ENCODE measurements at places on chromosomes 2 and 18.

GRCh38 chr2:173187941-173188788 lies 112.5 kb downstream of the MAP3K20 start:
- DNase-seq: no peak

DNA sequence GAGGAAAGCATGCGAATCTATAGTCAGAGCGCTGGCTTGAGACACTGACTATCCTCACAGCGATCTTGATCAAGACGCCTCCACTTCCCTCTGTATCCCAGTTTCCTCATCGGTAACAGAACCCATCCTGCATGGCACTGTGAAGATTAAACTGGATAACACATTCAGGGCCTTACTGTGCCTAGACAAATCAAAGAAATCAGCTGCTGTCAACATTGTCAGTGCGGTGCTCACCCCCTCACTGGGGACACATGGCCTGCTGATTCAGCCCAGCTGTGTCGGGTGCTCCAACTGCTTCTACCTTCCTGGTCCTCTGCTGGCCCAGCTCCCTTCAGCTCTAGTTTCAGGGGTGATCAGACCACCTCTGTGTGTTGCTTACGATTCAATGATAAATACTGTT lies 268.6 kb upstream of the AGAP1 start:
- no peak for DNase-seq

GRCh38 chr2:121748202-121748601 lies 7.2 kb upstream of the TSN start:
- DNase-seq: no peak

DNA sequence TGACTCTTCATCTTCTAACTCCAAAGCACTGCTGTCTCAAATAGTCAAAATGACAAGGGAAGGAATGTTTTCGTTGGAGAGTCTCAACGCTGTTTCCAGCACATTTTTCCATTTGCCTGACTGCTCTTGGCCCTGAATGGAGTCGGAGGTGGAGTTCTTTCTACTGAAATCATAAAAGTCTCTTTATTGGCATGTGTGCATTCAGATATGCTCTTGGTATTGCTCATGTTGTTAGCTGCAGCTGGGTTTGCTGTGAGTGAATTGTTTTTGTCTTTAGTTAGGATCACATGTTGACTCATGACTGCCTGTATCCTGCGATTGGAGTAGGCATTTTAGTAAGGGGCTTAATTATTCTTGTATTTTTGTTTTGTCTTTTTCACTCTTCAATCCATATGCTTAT lies 16.8 kb downstream of the TMEM17 start:
- DNase-seq: no peak

GRCh38 chr2:240473211-240473610 lies 37.7 kb downstream of the GPC1 start:
- DNase-seq: no peak

DNA sequence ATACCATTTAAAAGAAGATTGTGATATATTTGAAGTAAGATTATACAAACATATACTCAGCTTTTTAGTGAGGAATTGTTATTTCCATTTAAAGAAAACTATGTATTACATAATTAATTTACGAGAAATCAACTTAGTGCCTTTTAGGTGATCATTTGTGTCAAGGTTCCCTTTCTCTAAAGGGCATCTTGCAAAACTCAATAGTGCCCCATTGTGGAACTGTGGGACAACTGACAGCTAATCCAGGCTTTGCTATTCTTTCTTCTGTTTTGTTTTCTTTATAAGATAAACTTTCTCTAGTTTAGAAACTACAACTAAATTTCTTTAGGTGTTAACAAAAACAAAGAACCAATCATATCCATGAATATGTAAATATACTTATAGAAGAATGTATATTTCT lies 24.3 kb upstream of the VIT start:
- DNase-seq: peak; percentile 34

GRCh38 chr18:42184685-42185477 lies 229.8 kb downstream of the PIK3C3 start:
- DNase-seq: no peak

- no peak for DNase-seq
Observed at GRCh38 chr2:106165029-106165428, 29.1 kb downstream of the UXS1 start.

DNA sequence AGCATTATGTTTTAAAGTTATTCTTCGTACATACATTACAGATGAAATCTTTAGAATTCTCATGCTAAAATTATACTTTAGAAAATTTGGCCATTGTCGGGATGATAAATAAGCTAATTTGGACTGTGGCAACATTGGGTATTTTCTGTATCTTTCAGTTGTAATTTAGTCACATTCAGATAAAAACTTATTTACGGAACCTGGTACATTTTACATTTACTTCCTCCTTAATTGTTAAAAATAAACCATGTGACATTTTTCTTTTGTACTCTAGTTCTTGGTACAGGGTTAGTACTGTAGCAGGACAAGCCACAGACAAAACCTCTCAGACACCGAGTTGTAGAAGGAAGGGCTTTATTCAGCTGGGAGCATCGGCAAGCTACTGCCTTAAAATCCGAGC lies 4.2 kb downstream of the CNDP2 start:
- no peak for DNase-seq

DNA sequence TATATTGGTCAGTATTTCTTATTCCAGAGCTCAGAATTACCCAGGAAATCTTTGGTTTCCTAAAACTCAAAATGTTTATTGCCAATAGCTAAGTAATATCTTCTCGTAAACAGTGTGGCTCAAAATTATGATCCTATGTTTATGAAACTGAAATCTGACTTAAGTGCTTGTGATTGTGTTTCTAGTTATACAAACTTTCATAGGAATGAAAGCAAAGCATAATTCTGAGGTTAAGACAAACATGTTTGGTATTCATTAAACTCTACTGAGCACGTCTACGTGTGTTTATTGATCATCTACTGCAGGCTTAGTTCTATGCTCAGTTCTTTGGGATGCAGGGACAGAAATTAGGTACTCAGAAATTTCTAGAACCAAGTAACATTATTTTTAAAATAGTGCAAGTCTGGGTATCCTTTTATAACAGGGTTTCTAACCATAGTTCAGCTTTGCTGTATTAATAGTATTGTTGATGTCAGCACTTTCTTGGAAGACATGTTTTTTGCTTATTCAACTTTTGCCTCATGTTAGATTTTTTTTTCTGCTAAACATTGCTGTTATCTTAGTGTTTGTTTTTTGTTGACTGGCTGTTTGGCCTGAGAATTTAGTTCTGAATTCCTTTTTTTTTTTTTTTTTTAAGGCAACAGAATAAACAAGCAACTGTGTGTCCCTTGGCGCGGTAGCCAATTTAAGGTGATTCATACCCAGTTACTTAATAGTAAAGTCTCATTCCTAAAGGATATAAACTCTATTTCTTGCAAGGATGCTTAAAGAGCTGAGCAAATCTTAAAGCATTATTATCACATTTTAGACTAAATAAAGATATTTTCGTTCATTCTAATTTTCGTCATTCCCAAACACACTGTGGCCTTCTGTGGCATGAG lies 31.3 kb downstream of the PTPRM start:
- DNase-seq: no peak

GRCh38 chr18:48655508-48655907 lies 116.7 kb downstream of the CTIF start:
- DNase-seq: no peak

DNA sequence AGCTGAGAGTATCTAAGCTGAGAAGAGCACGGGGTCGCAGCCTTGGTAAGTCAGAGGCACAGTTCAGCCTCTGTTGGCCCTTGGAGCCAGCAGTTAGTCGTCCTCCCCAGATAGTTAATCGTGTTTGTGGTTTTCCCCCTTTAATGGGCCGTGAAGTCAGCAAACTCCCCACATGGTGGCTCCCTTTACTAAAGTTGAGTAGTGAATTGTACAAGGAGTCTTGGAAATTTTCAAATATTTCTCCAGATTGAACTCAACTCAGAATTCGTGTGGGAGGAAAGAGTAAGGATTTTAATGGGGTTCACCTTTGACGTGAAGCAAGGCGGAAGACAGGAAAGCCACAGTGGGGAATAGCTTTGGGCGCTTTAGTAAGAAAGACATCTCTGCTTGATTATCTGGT lies 2.4 kb upstream of the ADCYAP1 start:
- no peak for DNase-seq

DNA sequence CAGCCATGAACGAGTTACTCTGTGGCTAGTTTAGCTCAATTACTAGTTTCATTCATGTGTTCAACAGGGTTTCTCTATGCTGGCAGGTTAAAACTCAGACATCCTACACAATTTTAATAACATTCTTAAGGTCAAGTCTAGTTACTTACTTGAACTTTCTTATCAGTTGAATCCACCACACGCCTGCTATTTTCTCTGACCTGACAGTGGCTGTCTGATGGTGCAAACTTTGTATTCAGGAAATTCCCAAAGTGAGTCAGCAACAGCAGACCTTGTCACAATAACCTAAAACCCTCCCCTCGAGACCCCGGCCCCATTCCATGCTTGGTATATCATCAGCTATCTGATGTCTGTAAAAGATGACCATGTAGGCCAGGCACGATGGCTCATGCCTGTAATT lies 20.8 kb upstream of the CIDEA start:
- DNase-seq: no peak

- DNase-seq: peak; percentile 68
Observed at GRCh38 chr2:232367591-232368233, 10.8 kb upstream of the ALPP start.

GRCh38 chr2:105294844-105295481 lies 34.6 kb downstream of the TGFBRAP1 start:
- DNase-seq: peak; percentile 80

GRCh38 chr2:179636995-179637394 lies 224.4 kb downstream of the ZNF385B start:
- no peak for DNase-seq

GRCh38 chr2:226999661-227000060 lies 163.8 kb downstream of the RHBDD1 start:
- DNase-seq: no peak

DNA sequence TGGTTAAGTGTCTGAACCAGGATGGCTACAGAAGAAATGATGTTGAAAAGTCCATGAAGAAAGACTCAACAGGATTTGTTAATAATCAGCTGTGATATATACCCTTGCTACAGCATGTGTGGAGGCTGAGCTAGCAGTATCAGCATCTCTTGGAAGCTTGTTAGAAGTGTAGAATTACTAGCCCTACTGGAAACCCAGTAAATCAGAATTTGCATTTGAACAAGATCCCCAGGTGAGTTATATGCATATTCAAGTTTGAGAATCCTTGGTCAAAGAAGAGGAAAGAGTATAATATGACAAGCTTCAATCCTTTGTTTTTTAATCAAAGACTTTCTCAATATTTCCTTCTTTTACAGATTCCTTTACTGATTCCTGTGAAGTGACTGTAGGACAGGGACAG lies 109.0 kb upstream of the KCNJ3 start:
- DNase-seq: no peak

GRCh38 chr2:206920951-206921350 lies 18.4 kb upstream of the CPO start:
- no peak for DNase-seq

DNA sequence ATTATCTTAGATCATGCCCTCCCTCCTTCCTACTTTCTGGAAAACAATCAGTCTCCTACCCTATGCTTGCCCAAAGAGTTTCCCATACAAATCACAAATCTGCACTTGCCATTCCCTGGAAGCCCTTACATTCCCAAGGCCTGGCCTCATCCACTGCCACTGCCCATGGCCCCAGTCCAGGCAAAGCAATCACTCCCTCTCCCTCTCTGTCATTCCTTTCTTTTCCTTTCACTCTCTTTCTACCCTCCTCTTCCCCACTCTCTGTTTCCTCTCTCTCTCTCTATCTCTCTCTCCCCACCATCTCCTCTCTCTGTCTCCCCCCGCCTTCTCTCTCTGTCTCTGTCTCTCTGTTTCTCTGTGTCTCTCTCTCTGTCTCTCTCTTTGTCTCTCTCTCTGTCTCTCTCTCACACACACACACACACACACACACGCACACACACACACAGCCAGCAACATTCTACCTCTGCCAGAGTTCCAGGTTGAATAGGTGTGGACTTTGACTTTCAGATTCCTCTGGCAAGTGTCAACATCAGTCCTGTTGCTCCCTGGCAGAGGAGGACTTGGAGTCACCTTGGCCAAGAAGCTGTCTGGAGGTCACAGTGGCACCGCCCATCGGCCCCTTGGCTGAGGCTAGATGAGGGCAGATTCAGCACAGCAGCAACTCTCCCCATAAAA lies 43.7 kb upstream of the NAT8 start:
- DNase-seq: peak; percentile 27

DNA sequence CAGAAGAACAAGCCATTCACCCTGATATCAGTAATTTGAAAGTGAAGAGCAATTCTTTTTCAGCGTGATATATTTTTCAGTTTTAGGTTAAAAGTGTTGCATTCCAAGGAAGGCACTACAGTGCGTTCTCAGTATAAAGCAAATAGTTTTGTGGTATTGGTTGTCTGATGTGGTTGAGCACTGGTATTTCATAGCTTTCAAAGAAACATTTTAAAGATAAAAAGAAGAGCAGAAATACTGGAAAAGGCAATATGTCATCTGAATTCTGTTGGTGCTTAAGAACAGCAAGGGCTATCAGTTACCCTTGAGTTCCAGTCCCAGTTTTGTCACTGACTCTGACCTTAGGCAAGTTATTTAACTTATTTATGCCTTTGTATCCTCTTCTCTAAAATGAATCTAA lies 191.6 kb downstream of the BABAM2 start:
- DNase-seq: no peak

GRCh38 chr2:2187196-2187595 lies 143.9 kb downstream of the MYT1L start:
- no peak for DNase-seq

DNA sequence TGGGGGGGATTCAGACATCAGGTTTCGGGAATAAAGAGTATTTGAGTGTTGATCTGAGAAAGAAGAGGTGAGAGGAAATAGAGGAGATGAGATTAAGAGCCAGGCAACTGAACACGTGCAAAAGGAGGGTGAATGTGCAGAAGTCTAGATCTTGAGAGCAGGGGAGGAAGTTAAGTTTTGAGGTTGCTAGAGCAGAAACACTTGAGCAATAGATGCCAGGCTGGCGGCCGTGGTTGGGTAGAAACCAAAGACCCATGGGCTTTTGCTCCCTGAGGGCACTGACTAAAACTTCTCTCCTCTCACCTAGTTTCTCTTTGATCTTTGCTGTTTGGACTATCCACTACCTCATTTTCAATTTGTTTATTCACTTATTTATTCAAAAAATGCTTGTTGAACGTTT lies 116.0 kb downstream of the CDC42EP3 start:
- DNase-seq: no peak

- DNase-seq: peak; percentile 36
Observed at GRCh38 chr2:121969166-121969565, 213.7 kb downstream of the TSN start.

DNA sequence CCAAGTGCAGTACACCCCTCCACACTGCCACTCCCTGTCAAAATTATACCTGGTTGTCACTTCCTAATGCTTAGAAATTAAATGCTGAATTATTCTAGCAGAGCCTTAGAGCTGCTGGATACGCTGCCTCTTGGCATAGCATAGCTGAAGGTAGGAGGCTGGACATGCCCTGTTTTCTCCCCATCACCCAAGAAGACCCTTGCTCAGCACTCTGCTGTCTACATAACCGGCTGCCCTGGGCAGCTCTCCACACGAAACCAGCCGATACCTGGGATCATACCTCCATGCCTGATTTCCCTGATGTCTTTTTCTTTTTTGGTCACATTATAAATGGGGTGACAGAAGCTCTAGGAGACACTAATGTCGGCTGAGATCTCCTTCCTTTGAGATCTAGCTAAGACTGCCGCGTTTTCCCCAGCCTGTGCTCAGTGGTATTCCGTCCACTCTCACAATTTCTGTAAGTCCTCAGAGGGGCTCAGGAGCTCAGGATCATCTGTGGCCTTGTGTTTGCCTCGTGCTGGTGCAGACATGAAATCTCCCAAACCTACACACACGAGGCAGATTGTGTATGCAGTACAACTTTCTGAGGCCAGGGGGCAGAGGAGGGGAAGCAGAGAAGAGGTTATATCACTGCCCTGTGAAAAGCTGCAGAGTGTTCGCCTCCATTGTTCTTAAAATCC lies 13.5 kb upstream of the ZAP70 start:
- no peak for DNase-seq
